SK-N-SH (cell line): ENCODE measurements at places on chromosomes 11 and 22.

DNA sequence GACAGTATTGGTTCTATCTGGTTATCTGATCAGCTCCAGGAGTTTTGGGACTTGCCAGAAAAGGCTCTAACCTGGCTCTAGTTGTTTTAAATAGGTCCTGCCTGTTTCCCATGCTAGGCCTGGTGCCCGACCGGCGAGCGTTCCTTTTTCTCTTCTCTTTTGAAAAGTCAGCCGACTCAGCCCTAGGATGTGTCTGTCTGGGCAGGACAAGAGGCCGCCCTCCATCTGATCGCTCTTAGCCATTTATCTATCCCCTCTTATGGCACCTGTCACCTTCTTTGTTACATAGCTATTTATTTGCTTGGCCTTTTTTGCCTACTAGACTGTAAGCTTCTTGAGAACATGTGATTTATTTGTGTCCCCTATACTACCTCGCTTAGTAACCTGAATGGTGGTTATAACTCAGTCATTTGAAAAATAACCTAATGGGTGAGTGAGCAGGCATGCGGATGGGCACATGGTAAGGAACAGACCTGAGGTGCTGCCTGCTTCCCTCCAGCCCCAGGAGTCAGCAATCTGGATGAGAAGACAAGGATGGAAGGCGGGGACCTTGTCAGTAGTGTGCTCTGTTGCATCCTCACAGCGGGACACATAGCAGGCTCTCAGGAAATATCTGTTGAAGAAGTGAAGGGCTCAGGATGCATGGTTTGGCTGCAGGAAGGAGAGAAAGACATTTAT lies 108.4 kb downstream of the ZBTB16 start:
- peaks cover 57% of the 10 kb centered on the region for H3K27me3 ChIP-seq
- DNase-seq = no peak
- no peak overlapping the region for H3K27ac ChIP-seq

- no peaks in the 10 kb centered on the region for H3K36me3 ChIP-seq
- no peaks in the 10 kb centered on the region for H3K4me1 ChIP-seq
- H3K27me3 ChIP-seq = no peaks in the 10 kb centered on the region
- no peak overlapping the region for H3K4me3 ChIP-seq
- no peak overlapping the region for H3K27ac ChIP-seq
Observed at GRCh38 chr11:91382946-91383345, 841.7 kb upstream of the FAT3 start.

- H3K27ac ChIP-seq = no peak overlapping the region
- H3K27me3 ChIP-seq = no peaks in the 10 kb centered on the region
- no peaks in the 10 kb centered on the region for H3K36me3 ChIP-seq
- DNase-seq = peak; percentile 45
- peak overlapping the region; percentile 52 for H3K4me3 ChIP-seq
- H3K4me1 ChIP-seq = no peaks in the 10 kb centered on the region
Observed at GRCh38 chr11:56331861-56332491, 13.9 kb upstream of the OR8K1 start.

- no peaks in the 10 kb centered on the region for H3K36me3 ChIP-seq
- peaks cover 8% of the 10 kb centered on the region; the same call in 1 of the 2 replicates for H3K4me1 ChIP-seq
- H3K27ac ChIP-seq = no peak overlapping the region
- DNase-seq = no peak
Observed at GRCh38 chr22:38452373-38453065, 2.5 kb downstream of the KCNJ4 start.

DNA sequence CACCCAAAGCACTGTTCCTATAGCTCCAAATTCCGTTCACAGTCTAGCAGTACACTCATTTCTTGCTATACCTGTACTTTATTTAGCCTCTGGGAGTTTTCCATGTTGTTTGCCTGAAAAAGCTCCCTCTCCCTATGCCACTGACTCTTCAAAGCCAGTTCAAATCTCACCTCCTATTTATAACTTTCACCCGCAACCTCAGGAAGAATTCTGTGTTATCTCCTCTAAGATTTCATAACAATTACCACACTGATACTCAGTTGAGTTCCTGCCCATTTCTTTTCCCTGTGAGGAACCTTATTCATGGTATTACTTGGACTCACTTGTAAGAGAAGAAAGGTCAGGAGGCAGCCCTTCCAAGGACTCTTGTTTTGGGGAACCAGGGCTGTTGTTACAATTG lies 25.2 kb downstream of the GDPD4 start:
- no peak for DNase-seq
- H3K36me3 ChIP-seq = no peaks in the 10 kb centered on the region
- no peak overlapping the region for H3K4me3 ChIP-seq
- H3K27ac ChIP-seq = no peak overlapping the region
- H3K27me3 ChIP-seq = no peaks in the 10 kb centered on the region
- no peaks in the 10 kb centered on the region for H3K4me1 ChIP-seq

DNA sequence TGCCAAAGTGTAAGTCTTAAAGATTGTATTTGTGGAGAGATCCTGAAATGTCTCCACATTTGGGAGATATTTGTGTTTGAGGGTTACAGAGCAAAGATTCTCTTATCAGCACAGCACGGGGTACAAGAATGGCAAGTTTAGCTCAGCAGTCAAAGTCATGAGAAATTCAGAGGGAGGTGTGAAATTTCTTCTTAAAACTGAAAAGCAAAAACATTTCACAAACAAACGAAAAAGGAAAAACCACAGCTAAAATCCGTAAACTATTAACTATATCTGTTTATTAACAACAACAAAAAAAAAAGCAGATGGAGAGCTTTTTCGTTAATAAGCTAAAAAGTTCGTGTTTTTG lies 40.9 kb upstream of the ETS1 start:
- H3K4me3 ChIP-seq = no peak overlapping the region
- peaks cover 14% of the 10 kb centered on the region for H3K4me1 ChIP-seq
- H3K36me3 ChIP-seq = no peaks in the 10 kb centered on the region
- DNase-seq = no peak

- no peak overlapping the region for H3K27ac ChIP-seq
- no peaks in the 10 kb centered on the region for H3K27me3 ChIP-seq
- H3K36me3 ChIP-seq = no peaks in the 10 kb centered on the region
Observed at GRCh38 chr11:15223318-15223717, 108.6 kb downstream of the INSC start.

GRCh38 chr11:8899119-8899753 lies 11.8 kb upstream of the AKIP1 start:
- no peaks in the 10 kb centered on the region for H3K4me1 ChIP-seq
- no peak overlapping the region for H3K4me3 ChIP-seq
- no peak for DNase-seq
- no peaks in the 10 kb centered on the region for H3K36me3 ChIP-seq

- H3K4me3 ChIP-seq = no peak overlapping the region
- no peaks in the 10 kb centered on the region for H3K36me3 ChIP-seq
- H3K27ac ChIP-seq = no peak overlapping the region
- no peak for DNase-seq
- H3K27me3 ChIP-seq = no peaks in the 10 kb centered on the region; the same call in 1 of the 2 replicates
Observed at GRCh38 chr11:61080986-61081590, 21.2 kb upstream of the CD5 start.

DNA sequence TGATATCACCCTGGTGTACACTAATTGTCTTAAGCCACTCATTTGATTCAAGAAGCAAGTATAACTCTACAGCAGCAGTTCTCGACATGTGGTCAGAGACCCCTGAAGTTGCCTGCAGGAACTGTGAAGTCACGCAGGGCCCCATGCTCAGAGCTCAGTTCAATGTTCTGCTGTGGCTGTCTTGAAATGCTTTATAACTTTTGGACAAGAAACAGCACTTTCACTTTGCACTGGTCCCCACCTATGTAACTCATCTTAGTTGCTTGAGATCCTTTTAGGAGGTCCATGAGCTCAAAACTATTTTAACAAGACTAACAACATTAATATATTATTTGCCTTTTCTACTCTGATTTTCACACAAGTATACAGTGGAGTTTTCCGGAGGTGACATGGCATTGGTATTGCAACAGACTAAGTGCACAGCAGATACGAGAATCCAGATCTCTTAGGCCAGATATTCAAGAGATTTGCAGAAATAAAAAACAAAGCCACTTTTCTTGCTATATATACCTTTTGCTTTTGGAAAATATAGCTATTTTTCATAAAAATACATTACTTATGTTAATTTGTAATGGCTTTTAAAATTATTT lies 64.8 kb downstream of the PRR5L start:
- H3K27ac ChIP-seq = no peak overlapping the region
- no peaks in the 10 kb centered on the region for H3K27me3 ChIP-seq
- no peaks in the 10 kb centered on the region for H3K4me1 ChIP-seq
- no peak for DNase-seq

DNA sequence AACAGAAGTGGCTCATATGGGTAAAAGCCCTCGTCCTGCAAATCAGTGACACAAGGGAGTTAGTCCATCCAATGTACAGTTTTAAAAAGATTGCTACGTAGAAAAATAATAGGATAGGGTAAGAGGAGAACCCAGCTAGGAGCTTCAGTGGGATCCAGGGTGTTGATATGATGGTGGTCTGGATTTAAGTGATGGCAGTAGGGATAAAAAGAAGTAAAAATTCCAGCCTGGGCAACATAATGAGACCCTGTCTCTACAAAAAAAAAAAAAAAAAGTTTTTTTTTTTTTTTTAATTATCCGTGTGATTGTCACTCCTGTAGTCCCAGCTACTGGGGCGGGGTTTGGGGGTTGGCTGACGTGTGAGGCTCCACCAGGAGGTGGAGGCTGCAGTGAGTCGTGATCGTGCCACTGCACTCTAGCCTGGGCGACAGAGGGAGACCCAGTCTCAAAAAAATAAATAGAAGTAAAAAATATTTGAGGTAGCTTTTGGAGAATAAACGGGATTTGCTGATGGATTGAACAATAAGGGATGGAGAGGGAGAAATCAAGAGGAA lies 7.0 kb upstream of the L3MBTL2 start:
- H3K27me3 ChIP-seq = no peaks in the 10 kb centered on the region
- H3K36me3 ChIP-seq = no peaks in the 10 kb centered on the region
- peak; percentile 48 for DNase-seq
- H3K4me3 ChIP-seq = peak overlapping the region; percentile 57

GRCh38 chr11:61027141-61027840 lies 55.8 kb downstream of the CD6 start:
- no peaks in the 10 kb centered on the region; the same call in 1 of the 2 replicates for H3K27me3 ChIP-seq
- no peak overlapping the region for H3K27ac ChIP-seq
- H3K4me1 ChIP-seq = no peaks in the 10 kb centered on the region; the same call in 1 of the 2 replicates
- no peaks in the 10 kb centered on the region for H3K36me3 ChIP-seq
- no peak for DNase-seq
- H3K4me3 ChIP-seq = no peak overlapping the region

GRCh38 chr11:71349627-71350026 lies 97.2 kb upstream of the SHANK2 start:
- DNase-seq = no peak
- no peak overlapping the region for H3K4me3 ChIP-seq
- H3K27ac ChIP-seq = no peak overlapping the region

- DNase-seq = no peak
- H3K4me1 ChIP-seq = no peaks in the 10 kb centered on the region
- no peaks in the 10 kb centered on the region for H3K36me3 ChIP-seq
- no peak overlapping the region for H3K27ac ChIP-seq
- H3K4me3 ChIP-seq = no peak overlapping the region
Observed at GRCh38 chr22:43484227-43484626, 72.4 kb downstream of the MPPED1 start.

GRCh38 chr11:130520271-130520671 lies 71.8 kb downstream of the ADAMTS15 start:
- no peak for DNase-seq
- H3K36me3 ChIP-seq = no peaks in the 10 kb centered on the region
- H3K4me3 ChIP-seq = no peak overlapping the region

DNA sequence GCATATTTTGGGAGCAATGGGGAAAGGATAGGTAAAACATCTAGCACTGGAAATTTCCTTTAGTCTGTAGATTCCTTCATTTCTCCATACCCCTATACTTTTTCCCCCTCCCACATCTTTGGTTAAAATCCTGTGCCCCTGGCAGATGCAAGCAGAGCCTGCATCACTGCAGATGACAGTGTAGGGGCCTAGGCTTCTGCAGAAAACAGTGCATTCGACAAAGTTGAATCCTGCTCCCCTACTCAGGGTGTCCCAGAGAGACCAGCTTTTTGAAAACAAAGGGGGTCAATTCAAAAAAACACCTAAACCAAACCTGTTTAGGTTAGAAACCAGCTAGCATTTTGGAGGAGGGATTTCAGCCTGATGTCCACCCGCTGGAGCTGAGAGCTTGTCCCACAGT lies 43.8 kb upstream of the BLID start:
- H3K4me3 ChIP-seq = peak overlapping the region; percentile 43; the same call in 1 of the 2 replicates
- no peak for DNase-seq
- no peaks in the 10 kb centered on the region for H3K27me3 ChIP-seq
- peaks cover 20% of the 10 kb centered on the region for H3K4me1 ChIP-seq

- DNase-seq = no peak
- no peaks in the 10 kb centered on the region for H3K27me3 ChIP-seq
- H3K4me3 ChIP-seq = no peak overlapping the region
- no peaks in the 10 kb centered on the region for H3K4me1 ChIP-seq
Observed at GRCh38 chr11:64885367-64886286, 7.2 kb upstream of the EHD1 start.

GRCh38 chr22:37918580-37919270 lies 12.6 kb downstream of the MICALL1 start:
- no peak overlapping the region for H3K4me3 ChIP-seq
- no peak for DNase-seq
- peaks cover 32% of the 10 kb centered on the region for H3K36me3 ChIP-seq

GRCh38 chr22:19892257-19892879 lies 37.7 kb upstream of the GNB1L start:
- H3K36me3 ChIP-seq = peaks cover 2% of the 10 kb centered on the region; the same call in 1 of the 2 replicates
- H3K4me3 ChIP-seq = no peak overlapping the region
- H3K27ac ChIP-seq = peak overlapping the region; percentile 98
- no peaks in the 10 kb centered on the region for H3K27me3 ChIP-seq

GRCh38 chr11:87545858-87546257 lies 508.1 kb downstream of the TMEM135 start:
- no peak for DNase-seq
- H3K4me1 ChIP-seq = no peaks in the 10 kb centered on the region
- H3K27ac ChIP-seq = no peak overlapping the region
- no peaks in the 10 kb centered on the region for H3K27me3 ChIP-seq
- H3K36me3 ChIP-seq = no peaks in the 10 kb centered on the region

DNA sequence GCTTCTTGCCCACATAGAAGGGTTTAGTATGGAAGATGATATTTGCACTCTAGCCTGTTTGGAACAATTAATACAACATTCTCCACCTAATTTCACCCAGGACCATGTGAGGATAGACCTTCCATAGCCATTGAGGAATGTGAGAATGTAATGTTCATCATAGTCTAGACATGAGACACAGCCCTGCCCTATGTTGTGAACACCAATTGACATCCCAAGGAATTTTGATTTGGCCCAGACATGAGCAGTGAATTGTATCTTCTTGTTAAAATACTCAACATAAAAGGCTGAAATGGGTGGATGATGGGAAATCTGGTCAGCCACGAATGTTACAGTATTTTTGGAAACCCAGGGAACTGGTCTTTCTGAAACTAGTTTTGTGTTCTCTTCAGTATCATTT lies 892.3 kb upstream of the CHORDC1 start:
- no peak for DNase-seq
- H3K4me3 ChIP-seq = no peak overlapping the region
- H3K27ac ChIP-seq = no peak overlapping the region
- H3K36me3 ChIP-seq = no peaks in the 10 kb centered on the region
- no peaks in the 10 kb centered on the region for H3K27me3 ChIP-seq
- no peaks in the 10 kb centered on the region for H3K4me1 ChIP-seq

- H3K27me3 ChIP-seq = peaks cover 24% of the 10 kb centered on the region
- no peaks in the 10 kb centered on the region for H3K36me3 ChIP-seq
- H3K4me1 ChIP-seq = peaks cover 4% of the 10 kb centered on the region; the same call in 1 of the 2 replicates
- DNase-seq = no peak
Observed at GRCh38 chr11:57484141-57484710, 23.9 kb downstream of the RTN4RL2 start.

- no peak overlapping the region for H3K27ac ChIP-seq
- DNase-seq = no peak
- H3K36me3 ChIP-seq = no peaks in the 10 kb centered on the region
Observed at GRCh38 chr11:76147106-76147740, 59.1 kb downstream of the WNT11 start.
